ENCODE measurements at places on chromosomes 1 and 21.

- DNase-seq, result no peak
These were observed 10.3 kb downstream of the CPLANE2 start for GRCh38 chr1:16226490-16227179.

DNA sequence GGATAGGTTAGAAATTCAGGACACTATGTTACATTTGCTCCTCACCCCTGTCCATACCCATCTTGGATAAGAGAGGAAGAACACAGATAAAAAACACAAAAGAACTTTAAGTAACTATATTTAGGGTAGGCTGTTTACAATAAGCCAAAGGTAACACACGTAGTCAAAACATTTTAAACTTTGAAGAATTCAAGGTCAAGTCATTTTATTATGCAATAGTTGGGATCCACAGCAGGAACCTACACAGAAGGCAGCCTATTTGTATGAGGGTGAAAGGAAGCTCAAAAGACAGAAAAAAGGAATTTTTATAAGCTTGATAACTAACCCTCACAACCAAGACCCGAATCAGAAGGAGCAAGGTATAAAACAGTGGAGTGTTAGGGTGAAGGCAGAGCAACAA, 89.6 kb downstream of the ZSWIM5 start:
- DNase-seq, result no peak

- no peak for DNase-seq
These were observed 5.9 kb downstream of the TRAPPC3 start for GRCh38 chr1:36143424-36143823.

- no peak for DNase-seq
These were observed 883 bp upstream of the EVA1B start for GRCh38 chr1:36324353-36324703.

DNA sequence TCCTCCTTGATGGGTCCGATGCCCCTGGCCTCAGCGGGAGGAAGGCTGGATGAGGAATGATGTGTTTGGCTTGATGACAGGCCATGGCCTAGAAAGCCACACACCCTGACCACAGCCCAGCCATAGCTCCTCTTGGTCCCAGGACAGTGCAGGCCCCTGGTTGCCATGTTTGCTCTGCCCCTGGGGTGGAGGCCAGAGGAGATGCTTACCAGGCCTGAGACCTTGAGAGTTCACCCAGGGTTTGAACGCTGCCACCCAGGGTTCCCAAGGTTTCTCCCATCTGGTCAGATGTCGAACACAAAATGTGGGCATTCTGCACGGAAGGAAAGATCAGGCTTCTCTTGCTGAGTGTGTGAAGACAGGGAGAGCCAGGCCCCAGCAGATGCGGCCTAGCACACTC, 2.6 kb downstream of the C1orf226 start:
- no peak for DNase-seq

GRCh38 chr1:206022766-206023165, 929 bp downstream of the CTSE start:
- no peak for DNase-seq

DNA sequence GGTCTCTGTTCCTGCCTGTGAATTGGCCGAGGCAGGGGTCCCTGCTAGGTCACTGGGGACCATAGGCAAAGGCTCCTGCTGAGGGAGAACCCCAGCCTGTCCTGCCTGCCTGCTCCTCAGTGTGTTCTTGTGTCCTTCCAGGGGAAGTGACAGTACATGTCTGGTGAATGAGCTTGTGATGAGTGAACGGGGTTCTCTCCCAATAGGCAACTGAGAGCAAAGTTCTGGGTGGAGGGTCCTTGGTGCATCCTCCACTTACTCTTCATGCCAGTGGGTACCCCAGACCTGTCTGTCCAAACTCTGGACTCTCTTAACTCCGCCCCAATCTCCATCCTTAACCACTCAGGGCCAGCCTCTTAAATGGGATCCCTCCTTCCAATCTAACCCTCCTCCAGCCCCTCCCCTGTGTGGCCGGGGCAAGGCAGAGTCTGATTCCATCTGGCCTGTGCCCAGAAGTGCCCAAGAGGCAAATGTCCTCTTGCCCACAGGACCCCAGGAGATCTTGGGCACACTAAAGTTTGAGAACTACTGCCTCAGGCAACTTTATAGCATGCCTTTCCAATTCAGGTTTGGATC, 2.0 kb downstream of the XKR8 start:
- DNase-seq, result no peak

- DNase-seq, result peak; percentile 57
These were observed 89.0 kb upstream of the PPM1J start for GRCh38 chr1:112803906-112804762.

DNA sequence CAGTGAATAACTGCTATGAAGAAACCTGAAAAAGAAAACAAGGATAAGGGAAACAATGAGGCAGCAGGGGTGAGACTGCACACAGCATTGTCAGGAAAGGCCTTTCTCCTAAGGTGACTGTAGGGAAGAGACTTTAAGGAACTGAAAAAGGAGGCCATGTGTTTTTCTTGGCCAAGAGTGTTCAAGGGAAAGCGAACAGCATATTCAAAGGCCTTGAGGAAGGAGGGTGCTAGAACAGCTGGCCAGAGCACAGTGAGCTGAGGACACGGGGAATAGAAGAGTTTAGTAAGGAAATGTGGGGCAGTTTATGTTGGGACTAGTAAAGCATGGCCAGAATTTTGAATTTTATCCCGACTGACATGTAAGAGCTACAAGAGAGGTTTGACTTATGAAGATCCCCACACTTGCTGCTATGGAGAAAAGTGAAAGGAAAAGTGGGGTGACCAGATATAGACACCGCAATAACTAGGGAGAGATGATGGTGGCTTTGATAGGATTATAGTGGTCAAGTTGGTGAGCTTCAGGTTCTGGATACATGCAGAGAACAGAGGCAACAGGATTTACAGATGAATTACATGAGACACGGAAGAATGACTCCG, 1.4 kb downstream of the RWDD2B start:
- DNase-seq, result no peak

GRCh38 chr1:106502659-106503058, 553.8 kb upstream of the PRMT6 start:
- DNase-seq, result no peak

- no peak for DNase-seq
These were observed 115.1 kb downstream of the NBPF12 start for GRCh38 chr1:147053269-147053668.

DNA sequence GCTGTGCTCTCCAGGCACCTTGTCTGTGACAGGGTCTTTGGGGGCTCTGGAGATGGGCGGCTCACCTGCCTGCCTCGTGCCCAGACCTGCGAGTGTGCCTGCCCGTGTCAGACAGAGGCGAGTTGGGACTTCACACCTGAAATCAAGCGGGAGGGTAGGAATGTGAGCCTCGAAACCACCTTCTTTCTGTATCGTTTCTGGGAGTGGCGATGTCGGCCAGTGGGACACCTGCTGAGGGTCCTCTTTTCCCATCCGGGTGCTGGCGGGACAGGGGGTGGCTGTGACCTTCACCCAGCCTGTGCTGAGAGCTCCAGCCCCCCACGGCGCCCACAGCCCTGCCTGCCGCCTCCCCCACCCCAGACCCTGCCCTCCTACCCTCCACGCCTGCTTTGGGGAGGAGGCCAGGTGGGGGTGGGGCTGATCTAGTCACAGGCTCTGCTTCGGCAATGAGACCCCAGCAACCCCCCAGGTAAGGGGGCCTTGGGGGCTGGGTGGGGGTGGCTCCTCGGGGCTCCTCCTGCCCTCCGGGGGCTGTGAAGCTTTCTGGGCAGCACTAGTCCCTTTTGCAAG, 15.6 kb upstream of the FAAP20 start:
- DNase-seq, result no peak

GRCh38 chr1:41419584-41420295, 58.5 kb downstream of the FOXO6 start:
- no peak for DNase-seq

- DNase-seq, result no peak
These were observed 18.3 kb downstream of the EDN2 start for GRCh38 chr1:41466146-41466545.

DNA sequence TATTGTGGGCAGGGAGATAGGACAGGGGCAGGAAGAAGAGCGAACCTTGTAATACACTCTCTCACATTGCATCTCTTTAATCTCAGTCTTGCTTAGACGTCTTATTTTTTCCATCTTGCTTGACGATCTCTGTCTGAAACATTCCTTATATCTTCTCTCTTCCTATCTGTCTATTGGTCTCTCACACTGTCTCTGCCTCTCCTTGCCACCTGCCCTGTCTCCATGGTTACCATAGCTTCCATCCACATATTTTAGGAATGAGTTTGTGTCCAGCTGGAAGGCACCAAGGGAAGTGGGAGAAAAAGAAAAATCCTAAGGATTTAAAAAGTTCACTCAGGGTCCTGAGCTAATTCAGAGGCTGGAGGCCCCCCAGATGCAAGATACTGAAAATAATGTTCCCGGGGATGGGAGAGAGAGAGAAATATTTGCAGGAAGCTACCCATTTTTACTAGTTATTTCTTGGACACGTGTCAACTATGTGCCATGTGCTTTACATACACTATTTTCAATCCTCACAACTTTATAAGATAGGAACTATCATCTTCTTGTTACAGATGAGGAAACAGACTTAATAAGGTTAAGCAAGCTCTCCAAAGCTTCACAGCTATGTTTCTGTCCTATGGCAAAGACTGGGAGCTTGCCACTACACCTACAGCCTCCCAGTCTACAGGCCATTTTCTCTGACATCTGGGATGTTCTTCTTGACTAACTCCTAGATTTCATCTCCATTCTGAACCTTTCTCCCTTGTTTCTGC, 933 bp downstream of the ANKRD34A start:
- no peak for DNase-seq

GRCh38 chr1:188089015-188089414, 1260.3 kb downstream of the PLA2G4A start:
- no peak for DNase-seq

- DNase-seq, result no peak
These were observed 36.7 kb upstream of the WLS start for GRCh38 chr1:68268896-68269483.

GRCh38 chr1:27719286-27720251, 6.2 kb upstream of the FAM76A start:
- no peak for DNase-seq

GRCh38 chr1:108055387-108055786, 90.4 kb upstream of the VAV3 start:
- DNase-seq, result no peak

- DNase-seq, result no peak
These were observed 128.5 kb downstream of the RHOU start for GRCh38 chr1:228863776-228864175.

- DNase-seq, result no peak
These were observed 76.1 kb upstream of the JAK1 start for GRCh38 chr1:65042467-65042866.

GRCh38 chr1:118032883-118033282, 103.3 kb downstream of the WDR3 start:
- no peak for DNase-seq

- no peak for DNase-seq
These were observed 31.2 kb upstream of the LAPTM5 start for GRCh38 chr1:30788580-30789387.

DNA sequence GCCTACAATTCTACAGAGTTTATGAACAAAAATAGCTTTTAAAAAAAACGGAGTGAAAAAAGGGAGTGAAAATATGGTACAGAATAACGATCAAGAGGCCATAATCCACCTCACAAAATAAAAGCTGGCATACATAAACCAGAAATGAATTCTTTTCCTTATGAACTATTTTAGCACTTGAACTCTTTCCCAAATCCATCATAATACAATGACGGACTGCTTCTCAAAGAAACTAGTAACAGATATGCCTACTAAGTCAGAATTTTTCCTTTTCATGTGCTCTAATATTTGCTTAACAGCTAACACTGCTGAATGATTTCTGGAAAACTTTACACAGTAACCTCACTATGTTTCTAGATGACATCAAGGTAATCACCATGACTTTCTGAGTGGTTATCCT, 144.0 kb downstream of the EIF4G3 start:
- DNase-seq, result no peak

DNA sequence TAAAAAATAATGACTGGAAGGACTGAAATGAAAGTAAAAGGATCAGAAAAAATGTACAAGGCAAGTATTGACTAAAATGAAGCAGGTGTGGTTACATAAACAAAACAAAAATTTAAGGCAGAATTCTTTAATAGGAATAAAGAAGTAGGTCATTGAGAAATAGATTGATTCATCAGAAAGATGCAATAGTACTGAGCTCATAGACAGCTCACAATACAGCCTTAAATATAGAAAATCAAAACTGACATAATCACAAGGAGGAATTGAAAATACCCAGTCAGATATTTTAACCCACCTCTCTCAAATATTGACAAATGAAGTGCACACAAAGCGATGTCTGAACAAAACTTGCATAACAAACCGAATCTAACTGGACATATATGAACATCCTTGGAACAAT, 366.8 kb upstream of the DPYD start:
- DNase-seq, result no peak

- no peak for DNase-seq
These were observed 16.3 kb downstream of the ACBD6 start for GRCh38 chr1:180486092-180486491.

GRCh38 chr21:16113052-16113715, 383.4 kb downstream of the USP25 start:
- no peak for DNase-seq

GRCh38 chr1:39976732-39977131, 21.8 kb downstream of the MFSD2A start:
- DNase-seq, result no peak

GRCh38 chr1:54571803-54572541, 23.9 kb downstream of the ACOT11 start:
- DNase-seq, result no peak

GRCh38 chr1:44757420-44757819, 17.8 kb downstream of the KIF2C start:
- DNase-seq, result no peak

DNA sequence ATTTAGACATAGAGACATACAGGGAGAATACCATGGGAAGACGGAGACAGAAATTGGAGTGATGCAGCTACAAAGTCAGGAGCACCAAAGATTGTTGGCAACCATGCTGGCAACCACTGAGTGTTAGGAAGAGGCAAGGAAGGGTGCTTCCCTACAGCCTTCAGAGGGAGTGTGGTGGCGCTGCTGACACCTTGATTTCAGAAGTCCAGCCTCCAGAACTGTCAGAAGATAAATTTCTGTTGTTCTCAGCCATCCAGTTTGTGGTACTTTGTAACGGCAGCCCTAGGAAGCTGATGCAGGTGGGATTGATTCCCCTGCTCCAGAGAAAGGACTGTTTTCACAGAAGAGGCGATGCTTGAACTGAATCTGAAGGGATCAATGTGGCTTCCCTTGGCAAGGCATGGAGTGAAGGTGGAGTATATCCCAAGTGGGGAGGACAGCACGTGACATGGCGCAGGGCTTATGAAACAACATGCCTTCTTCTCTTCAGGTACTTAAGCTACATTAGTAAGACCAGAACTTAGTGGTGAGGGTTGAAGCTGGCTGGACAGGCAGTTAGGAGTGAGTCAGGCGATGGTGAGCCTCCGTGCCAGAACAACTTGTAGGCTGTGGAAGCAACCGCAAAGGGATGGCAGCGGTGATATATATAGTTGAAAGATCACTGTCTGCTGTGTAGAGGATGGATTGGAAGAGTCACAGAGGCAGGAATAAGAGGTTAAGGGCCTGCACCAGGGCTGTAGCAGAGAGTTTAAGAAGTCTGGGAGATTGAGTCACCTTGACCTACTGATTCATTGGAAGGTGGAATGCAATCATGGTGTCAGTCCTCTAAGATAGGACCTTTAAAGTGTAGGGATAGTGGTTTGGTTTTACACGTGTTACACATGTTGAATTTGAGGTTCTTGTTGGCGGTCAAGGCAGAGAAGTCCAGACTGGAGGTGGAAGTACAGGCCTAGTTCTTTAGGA, 2.1 kb downstream of the LEPR start:
- no peak for DNase-seq
